ENCODE measurements at places on chromosomes 7 and 10.

GRCh38 chr7:138892006-138892630, 89.1 kb downstream of the KIAA1549 start:
- H3K4me3 ChIP-seq, result no peak overlapping the region
- no peak for DNase-seq
- H3K27me3 ChIP-seq, result no peaks in the 10 kb centered on the region

GRCh38 chr10:88392222-88392621, 190.9 kb downstream of the RNLS start:
- no peaks in the 10 kb centered on the region for H3K36me3 ChIP-seq
- no peak overlapping the region for H3K27ac ChIP-seq
- H3K27me3 ChIP-seq, result no peaks in the 10 kb centered on the region
- DNase-seq, result no peak

GRCh38 chr10:133442191-133442966, 11.4 kb upstream of the SCART1 start:
- no peak overlapping the region for H3K4me3 ChIP-seq
- H3K36me3 ChIP-seq, result no peaks in the 10 kb centered on the region
- no peak overlapping the region for H3K27ac ChIP-seq
- H3K4me1 ChIP-seq, result no peaks in the 10 kb centered on the region
- no peaks in the 10 kb centered on the region for H3K27me3 ChIP-seq

GRCh38 chr10:22875581-22875980, 52.3 kb upstream of the ARMC3 start:
- no peaks in the 10 kb centered on the region for H3K36me3 ChIP-seq
- no peaks in the 10 kb centered on the region for H3K4me1 ChIP-seq
- H3K4me3 ChIP-seq, result no peak overlapping the region

- H3K4me1 ChIP-seq, result peaks cover 13% of the 10 kb centered on the region
- H3K27ac ChIP-seq, result no peak overlapping the region
- DNase-seq, result no peak
- H3K4me3 ChIP-seq, result peak overlapping the region; percentile 94
- H3K36me3 ChIP-seq, result peaks cover 1% of the 10 kb centered on the region
- H3K27me3 ChIP-seq, result no peaks in the 10 kb centered on the region
Observed at GRCh38 chr7:32941181-32941580, 16.1 kb upstream of the FKBP9 start.

- no peak overlapping the region for H3K4me3 ChIP-seq
- no peak overlapping the region for H3K27ac ChIP-seq
- H3K27me3 ChIP-seq, result no peaks in the 10 kb centered on the region
- no peaks in the 10 kb centered on the region for H3K36me3 ChIP-seq
Observed at GRCh38 chr7:596819-597182, 77.2 kb upstream of the PDGFA start.

DNA sequence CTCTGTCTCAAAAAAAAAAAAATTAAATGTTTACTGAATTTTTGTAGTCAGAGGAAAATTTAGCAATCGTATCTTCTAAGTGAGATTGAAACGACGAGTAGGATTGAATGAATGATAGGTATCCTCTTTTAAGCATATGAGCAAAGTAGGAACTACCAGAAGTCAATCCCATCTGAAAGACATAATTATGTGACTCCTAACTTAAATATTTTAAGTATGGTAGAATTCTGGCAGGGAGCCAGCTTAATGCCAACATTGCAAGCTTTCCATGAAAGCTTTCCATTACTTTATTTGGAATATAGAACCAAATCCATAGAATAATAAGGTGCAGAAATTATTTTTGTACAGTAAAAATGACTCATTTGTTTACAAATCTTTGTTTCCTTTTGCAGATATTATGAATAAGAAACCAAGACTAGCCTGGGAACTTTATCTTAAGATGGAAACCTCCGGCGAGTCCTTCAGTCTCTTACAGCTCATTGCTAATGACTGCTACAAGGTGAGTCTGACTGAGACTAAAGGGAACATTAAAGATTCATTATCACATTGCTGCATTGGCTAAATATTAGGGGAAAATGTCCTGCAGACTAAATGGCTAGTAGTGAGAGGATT, 50.2 kb upstream of the UBN2 start:
- H3K27ac ChIP-seq, result no peak overlapping the region
- DNase-seq, result peak; percentile 37
- H3K27me3 ChIP-seq, result no peaks in the 10 kb centered on the region
- no peaks in the 10 kb centered on the region for H3K4me1 ChIP-seq

Measured in IMR-90 (cell line).